ENCODE measurements at places on chromosomes 3 and 15.
A peak's percentile ranks its signal among the peaks of the same experiment; 100 is the strongest.

DNA sequence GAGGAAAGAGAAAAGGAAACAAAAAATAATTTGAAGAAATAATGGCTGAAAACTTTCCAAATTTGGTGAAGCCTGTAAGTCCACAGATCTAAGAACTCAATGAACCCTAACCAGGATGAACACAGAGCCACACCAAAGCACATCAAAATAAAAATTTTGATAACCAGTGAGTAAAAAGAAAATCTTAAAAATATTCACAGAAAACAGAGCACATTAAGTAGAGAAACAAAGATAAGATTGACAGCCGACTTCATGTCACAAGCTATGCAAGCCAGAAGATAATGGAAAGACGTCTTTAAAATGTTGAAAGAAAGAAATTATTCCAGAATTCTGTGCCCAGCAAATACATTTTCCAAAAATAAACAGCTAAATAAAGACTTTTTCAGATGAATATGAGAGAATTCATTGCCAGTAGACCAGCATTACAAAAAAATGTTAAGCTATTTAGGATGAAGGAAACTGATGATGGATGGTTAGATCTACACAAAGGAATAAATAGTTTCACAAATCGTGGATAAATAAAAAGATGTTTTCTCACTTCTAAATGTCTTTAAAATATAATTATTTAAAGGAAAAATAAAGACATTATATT, 140.2 kb upstream of the SKOR1 start:
- DNase-seq, result peak; percentile 6

GRCh38 chr3:45048244-45048643, 22.1 kb downstream of the CLEC3B start:
- DNase-seq, result no peak

- DNase-seq, result no peak
Measured at GRCh38 chr15:96896766-96897165, 566.3 kb downstream of the NR2F2 start.

DNA sequence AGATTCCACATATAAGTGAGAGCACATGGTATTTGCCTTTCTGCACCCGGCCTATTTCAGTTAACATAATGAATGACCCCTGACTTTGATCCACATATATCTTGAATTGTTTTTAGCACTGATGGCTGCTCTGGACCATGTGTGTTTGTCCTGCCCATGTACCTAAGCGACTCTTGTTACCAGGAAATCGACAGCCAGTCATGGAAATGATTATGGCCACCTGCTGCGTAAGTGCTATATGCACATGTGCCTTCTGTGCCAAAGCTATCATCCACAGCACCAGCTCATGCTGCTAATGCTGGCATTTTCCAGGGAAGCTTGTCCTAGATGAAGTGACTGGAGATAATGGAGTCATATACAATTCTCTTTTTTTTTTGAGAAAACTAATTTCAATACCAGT, 103.7 kb downstream of the PEX5L start:
- DNase-seq, result no peak

GRCh38 chr3:195563317-195563716, 20.2 kb upstream of the PPP1R2 start:
- no peak for DNase-seq

DNA sequence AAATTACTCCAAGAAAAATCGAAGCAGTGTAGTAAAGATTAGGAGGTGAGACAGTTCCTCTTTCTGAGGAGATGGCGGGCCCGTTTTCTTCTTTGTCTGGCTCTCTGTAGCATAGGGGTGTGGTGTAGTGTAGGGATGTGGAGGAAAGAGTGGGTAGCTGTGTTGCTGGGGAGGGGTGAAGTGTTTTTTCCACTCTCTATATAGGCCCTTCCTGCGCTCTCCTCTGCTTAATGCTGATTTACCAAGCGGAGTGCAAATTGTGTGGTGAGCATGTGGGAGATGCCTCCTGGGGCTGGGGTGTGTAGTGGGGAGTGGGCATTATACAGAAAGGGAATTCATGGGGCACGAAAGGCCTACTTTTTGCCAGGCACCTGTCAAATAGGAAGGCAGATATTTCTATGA, 94.9 kb downstream of the ST6GAL1 start:
- DNase-seq, result no peak

DNA sequence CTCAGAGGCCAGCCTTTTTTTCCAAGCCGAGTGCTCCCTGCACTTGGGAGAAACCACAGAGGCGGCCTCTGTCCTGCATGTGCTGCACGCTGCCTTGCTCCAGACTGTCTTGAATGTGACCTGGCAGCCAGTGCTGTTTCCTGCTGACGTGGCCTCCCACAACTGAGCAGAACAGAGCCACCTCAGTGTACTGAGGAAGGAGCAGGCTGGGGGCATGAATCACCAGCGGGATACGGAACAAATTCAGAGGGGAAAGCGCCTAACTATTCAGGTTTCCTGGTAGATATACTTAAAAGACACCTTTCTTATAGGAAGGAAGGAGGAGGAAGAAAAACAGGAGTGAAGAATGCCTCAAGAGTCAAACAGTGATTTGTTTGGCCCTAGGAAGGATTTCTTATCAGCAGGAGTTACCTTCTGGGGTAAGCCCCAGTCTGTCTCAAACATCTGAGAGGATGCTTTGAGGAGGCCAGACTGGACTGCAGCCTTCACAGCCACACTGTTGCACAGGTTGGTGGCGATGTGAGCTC, 114.0 kb downstream of the FNDC3B start:
- DNase-seq, result peak; percentile 88
